ENCODE measurements at places on chromosomes 1 and 21.

- DNase-seq = no peak
Observed at GRCh38 chr1:26215246-26215645, 18.8 kb upstream of the CEP85 start.

- no peak for DNase-seq
Observed at GRCh38 chr1:210662291-210663050, 333.8 kb downstream of the HHAT start.

GRCh38 chr1:60078182-60078581 is 4.6 kb upstream of the C1orf87 start:
- no peak for DNase-seq

DNA sequence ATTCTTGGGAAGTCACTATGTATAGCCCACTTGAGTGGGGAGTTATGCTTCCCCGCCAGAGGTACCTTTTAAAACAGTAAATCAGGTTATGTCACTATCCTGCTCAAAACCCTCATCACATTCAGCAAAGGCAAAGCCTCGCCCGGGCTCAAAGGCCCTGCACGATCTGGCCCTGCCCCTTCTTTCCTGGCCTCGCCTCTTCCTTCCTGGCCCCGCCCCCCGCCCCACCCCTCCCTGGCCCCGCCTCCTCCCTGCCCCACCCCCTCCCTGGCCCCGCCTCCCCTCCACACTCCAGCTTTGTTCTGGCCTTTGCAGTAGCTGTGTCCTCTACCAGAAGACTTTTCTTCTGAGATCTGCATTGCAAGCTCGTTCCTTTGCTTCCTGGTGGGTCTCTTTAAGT is 6.6 kb downstream of the LDLRAD2 start:
- DNase-seq = no peak

DNA sequence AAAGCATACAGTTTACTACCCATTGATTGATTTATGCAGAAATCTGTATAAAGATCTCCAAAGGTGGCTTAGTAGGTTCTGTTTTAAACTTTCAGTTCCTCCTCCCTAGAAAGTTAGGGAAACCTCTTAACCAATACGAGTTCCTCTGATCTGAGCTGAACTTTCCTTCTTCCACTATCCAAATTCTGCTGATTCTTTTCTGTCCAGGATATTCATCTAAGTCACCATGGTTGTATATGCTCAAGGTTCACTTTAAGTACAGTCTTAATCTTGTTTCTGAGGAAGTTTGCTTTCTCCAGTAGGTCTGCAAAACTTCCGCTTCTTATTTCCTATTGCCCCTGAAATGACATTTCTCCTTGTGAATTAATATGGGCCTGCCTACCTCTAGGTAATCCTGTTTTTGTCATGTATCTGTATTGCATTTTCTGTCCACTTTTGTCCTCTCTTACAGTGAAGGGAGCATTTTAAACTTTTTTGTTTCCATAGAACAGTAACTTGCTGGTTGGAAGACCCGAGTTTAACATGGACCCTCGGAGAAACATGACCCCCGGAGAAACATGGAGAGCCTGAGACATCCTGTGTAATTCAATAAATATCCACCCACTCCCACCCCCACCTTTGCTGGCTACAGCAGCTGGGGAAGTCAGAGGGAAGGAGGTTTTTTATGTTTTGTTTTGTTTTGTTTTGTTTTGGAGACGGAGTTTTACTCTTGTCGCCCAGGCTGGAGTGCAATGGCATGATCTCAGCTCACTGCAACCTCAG is 16.7 kb upstream of the TUT4 start:
- no peak for DNase-seq

DNA sequence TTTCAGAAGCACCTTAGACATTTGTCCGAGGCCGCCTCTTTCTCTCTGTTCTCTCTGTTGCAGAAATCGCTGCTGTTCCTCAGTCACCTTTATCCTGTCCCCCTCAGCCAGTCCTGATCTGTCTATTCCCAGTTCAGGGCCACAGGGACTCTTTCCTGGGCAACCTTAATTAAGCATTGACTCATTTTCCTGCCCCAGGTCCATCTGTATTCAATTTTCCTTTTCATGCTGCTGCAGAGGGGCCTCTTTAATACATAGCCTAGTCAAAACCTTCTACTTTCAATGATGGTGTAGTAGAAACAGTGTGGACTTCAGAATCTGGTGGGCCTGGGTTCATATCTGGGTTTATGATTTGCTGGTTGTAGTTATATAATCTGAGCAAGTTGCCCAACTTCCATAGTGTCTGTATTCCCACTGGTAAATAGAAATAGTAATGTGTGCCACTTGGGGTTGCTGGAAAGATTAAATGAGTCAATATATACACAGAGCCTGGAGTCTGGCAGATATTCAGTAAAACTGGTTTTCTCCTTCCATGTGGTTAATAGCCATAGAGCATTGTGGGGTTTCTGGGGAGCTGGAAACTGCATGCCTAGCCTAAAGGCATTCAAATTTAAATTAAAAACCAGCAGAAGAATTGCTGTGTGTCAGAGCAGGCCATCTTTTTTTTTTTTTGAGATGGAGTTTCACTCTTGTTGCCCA is 4.5 kb downstream of the TRAF5 start:
- no peak for DNase-seq

- DNase-seq = no peak
Observed at GRCh38 chr1:220113136-220113695, 19.3 kb downstream of the IARS2 start.

DNA sequence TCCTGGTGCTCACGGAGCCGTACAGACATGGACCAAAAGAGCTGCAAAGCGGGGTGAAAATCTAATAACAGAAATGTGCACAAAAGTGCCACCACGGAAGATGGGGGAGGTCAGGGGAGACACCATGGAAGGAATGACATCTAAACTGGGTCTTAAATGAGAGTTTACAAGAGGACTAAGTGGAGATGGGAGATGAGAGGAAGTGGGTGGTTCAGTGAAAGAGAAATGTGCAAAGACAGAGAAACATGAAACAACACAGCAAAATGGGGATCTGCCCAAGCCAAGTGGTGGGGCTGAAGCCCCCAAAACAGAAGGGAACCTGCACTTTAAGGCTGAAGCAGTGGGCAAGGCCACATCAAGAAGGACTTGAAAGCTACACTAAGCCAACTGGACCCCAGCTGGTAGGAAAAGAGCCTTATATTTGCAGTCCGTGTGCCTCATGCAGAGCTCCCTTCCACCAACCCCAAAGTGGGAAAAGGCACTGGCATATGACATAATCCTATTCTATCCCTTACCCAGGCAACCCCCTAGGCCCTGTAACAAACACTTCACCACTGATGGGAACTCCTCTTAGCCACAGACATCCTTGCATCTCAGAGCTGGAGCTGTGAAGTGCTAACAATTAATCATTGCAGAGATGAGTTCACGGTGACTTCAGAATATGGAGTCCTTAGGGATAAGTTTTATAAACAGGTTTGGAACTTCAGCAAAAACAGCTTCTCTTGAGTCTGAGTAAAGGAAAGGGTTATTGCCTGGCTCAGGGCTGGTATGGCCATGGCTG is 198.6 kb upstream of the EDN2 start:
- DNase-seq = no peak

GRCh38 chr1:231118704-231119453 is 43.0 kb upstream of the TRIM67 start:
- no peak for DNase-seq

GRCh38 chr1:209774592-209774991 is 9.8 kb downstream of the C1orf74 start:
- no peak for DNase-seq

DNA sequence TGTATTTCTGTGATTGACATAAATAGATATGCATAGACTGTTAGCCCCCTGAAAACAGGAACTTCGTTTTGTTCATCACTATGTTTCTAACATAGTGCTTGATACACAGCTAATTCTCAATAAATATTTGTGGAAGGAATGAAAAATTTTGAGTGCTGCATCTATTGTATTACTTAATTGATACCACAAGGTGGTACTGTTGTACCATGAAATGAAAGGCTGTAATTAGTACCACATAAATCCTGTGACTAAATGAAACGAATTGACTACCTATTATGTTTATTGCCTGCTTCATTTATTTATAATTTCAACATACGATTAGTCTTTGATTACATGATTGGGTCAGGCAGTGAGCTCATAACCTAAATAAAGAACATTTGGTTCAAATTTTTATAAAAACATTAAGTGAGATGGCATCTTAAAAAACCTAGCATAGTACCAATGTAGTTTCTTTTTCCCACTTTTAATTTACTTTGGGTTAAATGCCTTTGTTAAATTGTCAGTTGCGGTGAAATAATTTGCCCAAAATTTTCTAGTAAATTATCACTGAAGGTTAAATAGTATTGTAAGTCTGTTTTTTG is 15.0 kb upstream of the TGFB2 start:
- DNase-seq = no peak

- no peak for DNase-seq
Observed at GRCh38 chr1:62467092-62467491, 30.2 kb downstream of the USP1 start.

DNA sequence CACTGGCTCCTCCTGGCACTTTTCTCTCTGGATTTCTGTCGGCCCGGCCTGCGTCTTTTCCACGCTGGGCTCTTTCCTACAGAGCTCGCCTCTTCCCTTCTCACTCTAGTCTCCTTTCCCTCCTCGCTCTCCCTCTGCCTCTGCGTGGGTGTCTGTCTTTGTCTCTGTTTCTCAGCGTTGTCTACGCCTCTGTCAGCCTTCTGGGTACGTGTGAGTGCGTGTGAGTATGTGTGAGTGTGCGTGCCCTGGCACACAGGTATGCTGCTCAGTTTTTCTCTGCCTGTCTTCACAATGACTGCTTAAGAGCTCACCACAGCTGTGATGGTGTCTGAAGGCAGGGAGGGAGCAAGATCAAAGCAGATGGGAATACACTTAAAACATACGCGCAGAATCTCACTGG is 77.7 kb downstream of the KIRREL1 start:
- no peak for DNase-seq

- no peak for DNase-seq
Observed at GRCh38 chr1:158115126-158115525, 65.6 kb upstream of the CD1D start.

GRCh38 chr1:160346958-160347357 is 3.8 kb downstream of the NCSTN start:
- no peak for DNase-seq

DNA sequence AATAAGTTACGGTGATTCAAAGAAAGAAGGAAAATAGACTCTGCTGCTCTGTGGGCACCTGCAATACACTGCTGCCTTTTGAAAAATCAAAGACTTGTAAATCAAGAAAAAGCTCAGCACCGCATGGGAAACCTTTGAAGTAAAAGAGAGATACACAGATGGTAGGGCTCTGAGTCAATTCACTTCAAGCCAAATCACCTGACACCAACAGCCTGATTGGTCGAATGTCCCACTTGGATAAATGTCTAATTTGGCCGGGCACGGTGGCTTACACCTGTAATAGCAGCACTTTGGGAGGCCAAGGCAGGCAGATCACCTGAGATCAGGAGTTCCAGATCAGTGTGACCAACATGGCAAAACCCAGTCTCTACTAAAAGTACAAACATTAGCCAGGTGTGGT is 19.2 kb upstream of the RCAN3 start:
- no peak for DNase-seq

GRCh38 chr1:216665856-216666255 is 57.4 kb downstream of the ESRRG start:
- no peak for DNase-seq

- DNase-seq = no peak
Observed at GRCh38 chr1:3219005-3219790, 150.2 kb downstream of the PRDM16 start.

GRCh38 chr1:211336161-211336560 is 9.5 kb downstream of the TRAF5 start:
- no peak for DNase-seq

GRCh38 chr21:16363518-16363917 is 633.7 kb downstream of the USP25 start:
- DNase-seq = no peak

DNA sequence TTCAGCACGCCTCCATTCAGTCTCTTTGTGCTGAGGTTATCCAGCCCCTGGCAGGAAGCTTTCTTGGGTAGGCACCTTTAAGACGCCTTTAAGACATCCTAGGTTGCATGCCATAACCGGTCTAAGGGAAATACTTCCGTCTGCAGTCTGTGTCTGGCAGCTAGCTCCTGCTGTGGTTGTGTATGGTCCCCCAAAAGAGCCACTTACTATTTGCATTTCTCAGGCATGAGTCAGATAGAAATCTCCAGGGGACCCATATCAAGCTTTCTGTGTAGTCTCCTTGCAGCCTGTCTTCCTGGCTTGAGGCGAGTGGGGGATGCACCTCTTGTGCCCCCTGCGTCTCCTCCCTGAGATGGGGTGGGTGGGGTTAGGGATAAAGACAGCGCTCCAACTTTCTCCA is 10.0 kb upstream of the RYR2 start:
- no peak for DNase-seq
